ENCODE measurements at places on chromosomes 4 and X. TPM values are rescaled to one million over a fixed set of nuclear protein-coding genes. Genes with fewer than 3 reads are reported as not detected.

The SSX2 gene
- total RNA-seq: not detected

DNA sequence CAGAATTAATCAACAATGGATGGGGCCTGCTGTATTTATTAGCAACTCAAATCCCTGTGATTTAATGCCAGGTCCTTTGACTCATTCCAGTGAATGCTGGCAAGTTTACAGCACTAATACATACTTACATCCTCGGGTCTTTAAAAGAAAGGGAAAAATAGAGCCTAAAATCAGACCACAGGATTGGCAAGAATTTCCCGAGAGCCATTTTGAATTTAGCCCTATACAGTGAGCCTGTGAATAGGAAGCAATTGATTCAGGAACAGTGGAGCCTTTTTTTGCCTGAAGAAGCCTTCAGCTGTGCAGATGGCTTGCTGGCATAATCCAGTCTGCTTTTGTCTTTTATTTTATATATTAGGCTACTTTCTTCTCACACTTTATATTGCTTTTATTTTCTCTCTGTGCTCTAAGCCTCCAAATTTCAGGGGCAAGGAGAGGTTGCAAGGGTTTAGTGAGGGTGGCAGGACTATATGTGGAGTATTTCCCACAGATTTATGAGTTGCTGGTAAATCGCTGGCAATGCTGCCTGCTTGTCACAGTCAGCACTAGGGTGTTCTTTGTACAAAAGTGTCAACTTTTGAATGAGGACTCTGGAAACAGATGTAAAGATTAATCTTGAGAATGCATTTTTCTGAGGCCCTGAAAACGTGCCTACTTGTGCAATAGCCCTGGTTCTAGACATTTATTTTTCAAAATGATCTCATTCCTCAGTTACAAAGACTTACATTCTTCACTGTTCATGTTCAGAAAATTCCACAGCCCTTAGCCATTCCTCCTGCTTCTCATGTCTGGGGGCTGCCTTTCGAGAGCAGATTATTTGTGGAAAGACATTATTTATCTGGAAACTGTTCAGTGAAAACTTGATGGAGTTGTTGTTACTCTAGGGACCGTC lies 303.5 kb downstream of the SPRY1 start:
- DNase-seq: no peak

- no peak for DNase-seq
These were observed 6.7 kb downstream of the ARAP2 start for GRCh38 chr4:36237366-36238313.

The COL4A5 gene
- total RNA-seq: 5.6 TPM

- peak; percentile 4 for DNase-seq
These were observed 56.6 kb upstream of the SLC6A14 start for GRCh38 chrX:116379854-116380253.

GRCh38 chrX:2694914-2695267 lies 3.8 kb downstream of the CD99 start:
- no peak for DNase-seq

The HPGD gene
- total RNA-seq: 237 TPM
